ENCODE measurements at places on chromosomes 7 and 10. TPM values are rescaled to one million over a fixed set of nuclear protein-coding genes. Genes with fewer than 3 reads are reported as not detected.
A peak's percentile ranks its signal among the peaks of the same experiment; 100 is the strongest.

- DNase-seq = peak; percentile 39
- H3K4me1 ChIP-seq = peaks cover 41% of the 10 kb centered on the region
- H3K27ac ChIP-seq = no peak overlapping the region
Measured at GRCh38 chr10:77873536-77874380, 52.8 kb downstream of the DLG5 start.

- no peaks in the 10 kb centered on the region for H3K36me3 ChIP-seq
- H3K4me3 ChIP-seq = no peak overlapping the region
- H3K27ac ChIP-seq = no peak overlapping the region
Measured at GRCh38 chr10:28980264-28980663, 302.9 kb downstream of the BAMBI start.

- H3K36me3 ChIP-seq = no peaks in the 10 kb centered on the region
- peaks cover 2% of the 10 kb centered on the region for H3K4me1 ChIP-seq
- H3K4me3 ChIP-seq = no peak overlapping the region
- no peak overlapping the region for H3K27ac ChIP-seq
Measured at GRCh38 chr7:147047696-147048095, 931.1 kb downstream of the CNTNAP2 start.

GRCh38 chr7:6497637-6497905 is 49.8 kb upstream of the DAGLB start:
- H3K4me1 ChIP-seq = no peaks in the 10 kb centered on the region
- no peaks in the 10 kb centered on the region for H3K27me3 ChIP-seq
- H3K36me3 ChIP-seq = no peaks in the 10 kb centered on the region
- no peak overlapping the region for H3K4me3 ChIP-seq

DNA sequence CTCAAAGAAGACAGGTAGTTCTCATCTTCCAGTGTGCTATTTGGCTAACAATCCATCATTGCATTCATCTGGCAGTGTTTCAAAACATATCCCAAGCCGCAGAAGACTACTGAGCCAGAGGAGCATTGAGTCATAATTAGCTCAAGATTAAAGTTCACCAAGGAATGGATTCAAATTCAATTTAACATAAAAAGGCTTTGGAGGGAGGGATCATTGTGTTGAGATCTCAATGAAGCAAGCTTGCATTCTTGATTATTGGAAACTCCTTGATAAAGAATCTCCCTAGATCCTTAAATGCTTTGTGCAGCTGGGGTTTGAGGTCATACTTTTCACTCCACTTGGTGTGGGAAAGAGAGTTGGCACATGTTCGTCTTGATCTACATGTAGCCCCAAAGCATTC is 142.8 kb upstream of the SEMA3A start:
- H3K4me3 ChIP-seq = no peak overlapping the region
- DNase-seq = no peak
- no peaks in the 10 kb centered on the region for H3K27me3 ChIP-seq

DNA sequence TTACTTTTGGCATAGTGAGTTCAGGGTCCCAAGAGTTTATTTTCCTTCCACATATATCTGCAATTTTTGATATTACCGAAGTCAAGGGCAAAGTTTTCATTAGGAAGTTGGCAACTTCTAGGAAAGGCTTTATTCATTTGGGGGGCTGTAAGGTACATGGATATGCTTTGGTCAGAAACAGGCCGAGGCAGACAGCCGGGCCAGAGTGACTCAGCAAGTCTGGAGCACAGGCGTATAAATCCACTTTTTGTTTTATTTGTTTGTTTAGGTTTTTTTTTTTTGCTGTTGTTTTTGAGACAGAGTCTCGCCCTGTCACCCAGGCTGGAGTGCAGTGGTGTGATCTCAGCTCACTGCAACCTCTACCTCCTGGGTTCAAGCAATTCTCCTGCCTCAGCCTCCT is 3.7 kb downstream of the ZNF680 start:
- H3K4me1 ChIP-seq = no peaks in the 10 kb centered on the region
- peak overlapping the region; percentile 38 for H3K27ac ChIP-seq
- no peak for DNase-seq
- H3K36me3 ChIP-seq = peaks cover 8% of the 10 kb centered on the region
- no peaks in the 10 kb centered on the region for H3K27me3 ChIP-seq

DNA sequence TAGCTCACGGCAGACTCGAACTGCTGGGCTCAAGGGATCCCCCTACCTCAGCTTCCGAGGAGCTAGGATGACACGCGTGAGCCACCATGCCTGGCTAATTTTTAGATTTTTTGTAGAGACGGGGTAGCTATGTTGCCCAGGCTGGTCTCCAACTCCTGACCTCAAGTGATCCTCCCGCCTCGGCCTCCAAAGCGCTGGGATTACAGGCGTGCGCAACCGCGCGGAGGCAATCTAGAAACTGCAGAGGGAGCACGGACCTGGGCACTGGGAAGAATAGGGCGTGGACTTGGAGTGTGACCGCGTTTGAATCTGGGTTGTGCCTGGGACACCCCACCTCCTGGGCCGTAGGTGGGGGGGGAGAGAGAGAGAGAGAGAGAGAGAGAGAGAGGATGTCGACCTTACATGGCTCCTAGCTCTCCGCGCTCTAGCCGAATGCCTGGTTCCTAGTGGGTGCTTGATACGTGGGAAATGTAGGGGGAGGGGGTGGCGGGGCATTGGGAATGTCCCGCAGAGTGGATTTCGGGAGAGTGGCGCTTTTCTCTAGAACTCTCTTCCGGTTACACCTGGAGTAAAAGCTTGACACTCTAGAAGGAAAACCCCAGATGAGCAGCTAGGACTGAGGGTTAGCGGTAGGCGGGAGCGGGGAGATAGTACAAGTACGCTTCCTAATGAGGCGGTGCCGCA is 1.2 kb upstream of the MAP3K8 start:
- H3K27me3 ChIP-seq = no peaks in the 10 kb centered on the region
- H3K27ac ChIP-seq = peak overlapping the region; percentile 86
- peak overlapping the region; percentile 96 for H3K4me3 ChIP-seq

DNA sequence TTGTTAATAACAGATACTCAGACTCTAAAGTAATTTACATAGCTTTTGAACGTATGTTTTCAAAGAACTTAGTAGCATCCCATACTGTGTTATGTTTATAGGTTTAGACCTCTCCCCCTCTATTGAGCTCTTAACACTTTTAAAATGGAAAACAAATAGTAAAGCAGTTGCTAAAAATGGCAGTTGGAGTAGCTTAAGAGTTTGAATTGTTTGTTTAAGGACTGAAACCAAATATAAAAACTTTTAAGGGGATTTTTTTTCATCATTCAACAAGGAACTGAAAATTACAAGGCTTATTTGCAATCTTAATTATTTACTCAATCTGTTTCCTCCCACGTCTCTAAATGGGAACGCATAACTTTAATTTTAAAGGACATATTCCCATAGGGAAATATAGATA is 1.6 kb upstream of the SPAG6 start:
- H3K27ac ChIP-seq = no peak overlapping the region
- H3K4me1 ChIP-seq = peaks cover 10% of the 10 kb centered on the region
- DNase-seq = no peak
- no peak overlapping the region for H3K4me3 ChIP-seq
- H3K36me3 ChIP-seq = no peaks in the 10 kb centered on the region

Gene FAM241B
- 5.2 TPM for total RNA-seq

Gene ACSL5
- 1.0 TPM for total RNA-seq

DNA sequence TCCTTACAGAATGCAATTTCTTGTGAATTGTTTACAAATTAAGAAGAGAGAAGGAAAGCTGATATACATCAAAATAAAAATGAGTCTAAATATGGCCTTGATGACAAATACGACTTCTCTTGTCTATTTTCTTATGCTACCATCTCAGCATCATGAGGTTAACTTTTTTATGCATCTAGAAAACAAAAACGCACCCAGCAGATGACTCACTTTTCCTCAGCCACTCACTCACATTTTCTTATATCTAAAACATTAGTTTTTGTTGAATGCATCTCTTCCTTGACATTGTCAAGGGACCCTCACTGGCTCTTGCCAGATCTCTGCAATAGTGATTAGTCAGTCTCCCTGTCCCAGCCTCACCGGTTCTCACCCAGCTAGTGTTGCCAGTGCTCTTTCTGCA is 256.4 kb upstream of the SLC26A5 start:
- no peak overlapping the region for H3K4me3 ChIP-seq
- peaks cover 87% of the 10 kb centered on the region for H3K27me3 ChIP-seq
- no peaks in the 10 kb centered on the region for H3K36me3 ChIP-seq
- H3K27ac ChIP-seq = no peak overlapping the region
- H3K4me1 ChIP-seq = no peaks in the 10 kb centered on the region
- no peak for DNase-seq

Gene BLNK
- total RNA-seq = not detected

Gene ADAM8
- total RNA-seq = 1.2 TPM

Gene SCIN
- 0.09 TPM for total RNA-seq

DNA sequence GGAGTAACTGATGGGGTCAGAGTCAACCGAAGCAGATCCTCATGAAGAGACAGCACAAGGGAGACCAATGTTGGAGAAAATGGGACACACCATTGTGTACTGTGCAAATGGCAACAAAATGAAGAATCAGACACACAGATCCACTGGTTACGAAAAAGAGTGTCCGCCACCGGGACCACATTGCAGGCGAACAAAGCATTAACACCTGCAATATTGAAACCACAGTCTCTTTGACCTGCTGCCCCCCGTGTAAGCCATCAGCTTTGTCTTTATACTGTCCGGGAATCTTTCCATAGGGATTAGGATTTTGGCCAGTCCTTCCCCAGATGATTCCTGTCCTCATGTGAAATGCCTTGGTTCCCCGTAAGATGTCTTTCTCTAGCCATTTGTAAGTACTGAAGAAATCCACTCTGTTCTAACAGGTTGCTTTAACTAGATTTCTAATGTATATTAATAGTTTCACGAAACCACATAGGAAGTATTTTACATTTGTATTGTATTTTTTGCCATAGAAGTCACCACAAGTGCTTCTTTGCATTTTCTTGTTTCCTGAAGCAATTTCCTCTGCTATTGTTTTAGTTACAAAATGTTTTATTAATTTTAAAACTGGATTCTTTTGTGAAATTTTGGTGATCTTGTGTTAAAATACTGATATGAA is 140.8 kb upstream of the NFE2L3 start:
- H3K4me3 ChIP-seq = no peak overlapping the region
- DNase-seq = peak; percentile 68
- H3K4me1 ChIP-seq = peaks cover 24% of the 10 kb centered on the region
- no peak overlapping the region for H3K27ac ChIP-seq

Gene TACC2
- 0.55 TPM for total RNA-seq

- no peak for DNase-seq
- peaks cover 11% of the 10 kb centered on the region for H3K4me1 ChIP-seq
- H3K27me3 ChIP-seq = no peaks in the 10 kb centered on the region
- H3K36me3 ChIP-seq = no peaks in the 10 kb centered on the region
- no peak overlapping the region for H3K4me3 ChIP-seq
Measured at GRCh38 chr10:89257581-89257980, 6.0 kb upstream of the LIPA start.

DNA sequence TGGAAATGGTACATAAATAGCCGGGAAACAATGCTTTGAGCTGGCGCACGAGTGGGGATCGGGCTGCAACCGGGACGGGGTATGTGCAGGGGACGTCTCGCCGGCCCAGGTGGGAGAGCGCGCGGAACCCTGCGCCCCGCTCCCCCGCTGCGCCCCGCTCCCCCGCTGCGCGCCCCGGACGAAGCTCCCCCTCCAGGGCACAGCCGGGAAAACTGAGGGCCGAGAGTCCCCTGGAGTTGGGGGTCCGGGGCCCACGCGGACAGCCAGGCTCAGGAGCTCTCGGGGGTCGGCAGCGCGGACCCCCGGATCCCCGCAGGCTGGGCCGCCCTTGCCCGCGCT is 514 bp downstream of the RADIL start:
- H3K4me3 ChIP-seq = peak overlapping the region; percentile 72
- H3K4me1 ChIP-seq = no peaks in the 10 kb centered on the region
- H3K36me3 ChIP-seq = no peaks in the 10 kb centered on the region
- no peaks in the 10 kb centered on the region for H3K27me3 ChIP-seq

- DNase-seq = peak; percentile 69
- H3K4me3 ChIP-seq = peak overlapping the region; percentile 63
- peak overlapping the region; percentile 90 for H3K27ac ChIP-seq
- H3K4me1 ChIP-seq = peaks cover 37% of the 10 kb centered on the region
Measured at GRCh38 chr10:112950714-112951358, 789 bp downstream of the TCF7L2 start.

DNA sequence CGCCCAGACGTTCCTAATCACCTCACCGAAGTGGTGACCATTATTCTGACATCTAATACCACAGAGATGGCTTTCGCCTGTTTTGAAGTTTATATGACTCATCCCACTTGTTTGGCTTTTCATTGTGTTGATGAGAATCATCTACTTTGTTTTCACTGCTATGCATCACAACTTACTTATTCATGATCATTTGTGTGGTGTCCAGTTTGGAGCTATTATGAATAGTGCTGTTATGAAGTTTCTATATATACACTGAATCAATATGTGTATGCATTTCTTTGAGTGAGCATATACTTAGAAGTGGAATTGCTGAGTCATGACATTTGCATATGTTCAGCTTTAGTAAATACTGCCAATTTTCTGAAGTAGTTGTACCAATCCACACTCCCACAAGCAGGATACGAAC is 38.6 kb upstream of the TNKS2 start:
- DNase-seq = peak; percentile 3
- H3K27me3 ChIP-seq = no peaks in the 10 kb centered on the region
- no peaks in the 10 kb centered on the region for H3K36me3 ChIP-seq

Gene TFEC
- 4.5 TPM for total RNA-seq

Gene AKR1C1
- total RNA-seq = 9.8 TPM

- H3K27me3 ChIP-seq = no peaks in the 10 kb centered on the region
- H3K27ac ChIP-seq = no peak overlapping the region
- no peaks in the 10 kb centered on the region for H3K36me3 ChIP-seq
- no peak overlapping the region for H3K4me3 ChIP-seq
Measured at GRCh38 chr10:124735491-124736286, 8.5 kb downstream of the FAM53B start.

Gene FAM25C
- not detected for total RNA-seq

GRCh38 chr7:149867762-149868622 is 5.8 kb upstream of the ATP6V0E2 start:
- no peaks in the 10 kb centered on the region for H3K36me3 ChIP-seq
- no peak overlapping the region for H3K27ac ChIP-seq
- no peaks in the 10 kb centered on the region for H3K27me3 ChIP-seq

GRCh38 chr10:113519681-113520115 is 33.2 kb upstream of the HABP2 start:
- H3K4me3 ChIP-seq = no peak overlapping the region
- no peaks in the 10 kb centered on the region for H3K4me1 ChIP-seq
- no peaks in the 10 kb centered on the region for H3K36me3 ChIP-seq
- no peaks in the 10 kb centered on the region for H3K27me3 ChIP-seq
- H3K27ac ChIP-seq = no peak overlapping the region

Gene NXPH1
- total RNA-seq = not detected

DNA sequence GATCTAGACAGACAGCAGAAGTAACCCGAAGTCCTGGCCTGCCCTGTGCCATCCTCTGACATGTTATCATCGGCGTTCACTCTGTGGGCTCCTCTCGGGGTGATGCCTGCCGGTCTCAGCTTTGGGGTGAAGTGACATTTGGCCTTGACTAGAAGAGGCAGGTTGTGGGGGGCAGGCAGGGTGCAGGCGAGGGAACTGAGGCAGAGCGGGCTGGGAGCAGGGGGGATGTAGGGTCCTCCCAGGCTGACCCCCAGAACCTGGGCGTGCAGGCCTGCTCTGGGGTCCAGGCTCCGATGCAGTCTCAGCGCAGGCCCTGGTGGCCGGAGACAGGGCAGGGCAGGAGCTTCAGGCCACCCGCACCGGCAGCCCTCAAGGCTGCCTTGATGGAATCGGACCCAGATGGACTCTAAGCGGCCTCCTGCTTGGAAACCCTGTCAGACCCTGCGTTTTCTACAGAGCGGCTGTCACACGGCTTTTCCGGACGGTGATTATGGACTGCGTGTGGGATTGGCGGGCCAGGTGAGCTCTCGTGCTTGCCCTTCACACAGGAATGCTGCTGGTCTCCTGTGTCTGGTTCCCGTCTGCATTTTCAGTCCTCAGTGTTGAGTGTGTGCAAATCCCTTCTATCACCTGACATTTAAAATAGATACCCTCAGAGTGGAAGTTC is 842 bp upstream of the JAKMIP3 start:
- H3K27me3 ChIP-seq = no peaks in the 10 kb centered on the region
- H3K4me3 ChIP-seq = peak overlapping the region; percentile 42
- no peak for DNase-seq
- no peaks in the 10 kb centered on the region for H3K36me3 ChIP-seq

Data from A673 (cell line).